ENCODE measurements at places on chromosomes 6 and 20. TPM values are rescaled to one million over a fixed set of nuclear protein-coding genes. Genes with fewer than 3 reads are reported as not detected.

DNA sequence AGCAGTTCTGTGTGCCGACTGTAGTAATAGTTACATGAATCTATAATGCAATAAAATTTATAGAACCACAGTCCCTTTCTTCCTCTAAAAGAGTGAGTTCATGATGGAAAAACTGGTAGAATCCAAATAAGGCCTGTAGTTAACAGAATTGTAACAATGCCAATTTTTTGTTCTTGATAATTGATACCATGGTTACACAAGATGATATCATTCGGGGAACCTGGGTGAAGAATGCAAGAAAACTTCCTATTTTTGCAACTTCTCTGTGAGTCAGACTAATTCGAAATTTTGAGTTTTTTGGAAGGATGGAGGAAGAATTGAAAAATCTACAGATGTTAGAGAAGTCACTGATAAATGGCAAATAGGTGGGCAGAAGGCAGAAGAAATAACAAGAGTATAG is 381.8 kb downstream of the CDKAL1 start:
- H3K27ac ChIP-seq: no peak overlapping the region
- no peaks in the 10 kb centered on the region for H3K27me3 ChIP-seq
- H3K4me3 ChIP-seq: no peak overlapping the region
- no peak for DNase-seq

Gene FAM162B
- 6.4 TPM for total RNA-seq

- H3K36me3 ChIP-seq: no peaks in the 10 kb centered on the region
- no peak overlapping the region for H3K27ac ChIP-seq
- H3K4me1 ChIP-seq: no peaks in the 10 kb centered on the region
- DNase-seq: no peak
These were observed 3.7 kb upstream of the MAP3K5 start for GRCh38 chr6:136795996-136796395.

Gene RMND1
- 20.6 TPM for total RNA-seq

Gene MAFB
- 8.7 TPM for total RNA-seq

GRCh38 chr6:129920103-129920798 is 59.1 kb upstream of the TMEM244 start:
- no peaks in the 10 kb centered on the region for H3K36me3 ChIP-seq
- no peak for DNase-seq
- H3K27ac ChIP-seq: no peak overlapping the region
- H3K27me3 ChIP-seq: no peaks in the 10 kb centered on the region
- no peak overlapping the region for H3K4me3 ChIP-seq
- H3K4me1 ChIP-seq: peaks cover 3% of the 10 kb centered on the region

- no peak overlapping the region for H3K4me3 ChIP-seq
- no peaks in the 10 kb centered on the region for H3K4me1 ChIP-seq
- H3K27me3 ChIP-seq: no peaks in the 10 kb centered on the region
These were observed 9.1 kb upstream of the PBOV1 start for GRCh38 chr6:138227316-138227781.

Gene TXLNB
- 3.4 TPM for total RNA-seq

DNA sequence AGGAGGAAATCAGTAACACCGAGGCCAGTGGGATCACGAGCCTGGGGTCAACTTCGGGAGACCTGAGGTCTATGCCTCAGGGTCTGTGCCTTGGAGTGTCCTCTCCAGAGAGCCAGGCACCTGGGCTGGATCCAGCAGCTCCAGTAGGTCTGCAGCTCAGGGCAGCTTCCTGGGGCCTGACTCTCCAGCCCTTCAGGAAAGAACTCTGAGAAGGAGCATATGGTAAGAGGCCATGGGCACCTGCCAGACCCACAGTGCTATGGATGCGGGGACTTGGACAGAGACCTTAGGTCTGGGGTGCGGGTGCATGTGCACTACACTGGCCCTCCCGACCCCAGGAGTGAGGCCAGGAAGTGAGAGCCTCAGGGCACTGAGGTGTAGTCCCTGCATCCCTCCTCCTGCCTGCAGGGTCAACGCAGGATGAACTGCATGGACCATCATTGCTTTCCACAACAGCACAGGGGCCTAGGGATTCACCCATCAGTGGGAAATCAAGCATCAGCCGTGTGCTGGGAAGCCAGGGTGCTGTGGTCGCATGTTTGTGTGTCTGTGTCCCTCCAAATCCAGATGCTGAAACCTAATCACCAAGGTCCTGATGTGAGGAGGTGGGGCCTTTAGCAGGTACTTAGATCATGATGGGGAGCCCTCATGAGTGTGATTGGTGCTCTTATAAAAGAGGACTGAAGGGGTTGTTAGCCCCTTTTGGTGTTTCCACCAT is 210.9 kb upstream of the CST7 start:
- no peaks in the 10 kb centered on the region for H3K4me1 ChIP-seq
- DNase-seq: no peak
- no peaks in the 10 kb centered on the region for H3K36me3 ChIP-seq
- no peaks in the 10 kb centered on the region for H3K27me3 ChIP-seq
- no peak overlapping the region for H3K27ac ChIP-seq

Gene GPANK1
- total RNA-seq: 16.5 TPM

- no peaks in the 10 kb centered on the region for H3K36me3 ChIP-seq
- H3K4me1 ChIP-seq: peaks cover 6% of the 10 kb centered on the region
- no peak overlapping the region for H3K27ac ChIP-seq
- H3K27me3 ChIP-seq: no peaks in the 10 kb centered on the region
- no peak for DNase-seq
These were observed 19.5 kb downstream of the SLC22A1 start for GRCh38 chr6:160141001-160141726.

DNA sequence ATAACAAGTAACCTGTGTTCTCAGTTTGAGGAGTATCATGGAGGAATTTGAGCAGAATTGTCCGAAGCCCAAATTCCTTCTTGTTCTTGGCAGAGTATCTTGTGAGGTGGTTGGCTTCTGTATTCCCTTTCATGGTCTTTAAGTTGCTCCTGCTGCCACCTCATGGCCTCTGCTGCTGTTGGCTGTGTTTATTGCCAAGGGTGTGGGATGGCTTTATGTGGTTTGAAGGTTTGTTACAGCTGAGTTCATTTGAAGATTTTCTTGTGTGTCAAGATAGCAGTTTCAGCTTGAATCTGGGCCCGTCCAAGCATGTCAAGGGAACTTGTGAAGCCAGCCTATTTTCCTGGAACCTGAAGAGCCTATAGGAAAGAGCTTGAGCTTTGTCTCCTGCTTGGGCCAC is 20.2 kb upstream of the TTK start:
- no peak overlapping the region for H3K27ac ChIP-seq
- DNase-seq: no peak
- H3K27me3 ChIP-seq: no peaks in the 10 kb centered on the region
- H3K4me3 ChIP-seq: no peak overlapping the region

GRCh38 chr20:18144541-18145099 is 7.0 kb downstream of the KAT14 start:
- no peaks in the 10 kb centered on the region for H3K36me3 ChIP-seq
- no peak overlapping the region for H3K27ac ChIP-seq
- no peak for DNase-seq
- H3K4me1 ChIP-seq: peaks cover 5% of the 10 kb centered on the region
- H3K4me3 ChIP-seq: no peak overlapping the region

GRCh38 chr6:125952764-125953501 is 3.6 kb upstream of the HINT3 start:
- no peak overlapping the region for H3K27ac ChIP-seq
- no peak for DNase-seq
- no peaks in the 10 kb centered on the region for H3K36me3 ChIP-seq
- peaks cover 1% of the 10 kb centered on the region for H3K4me1 ChIP-seq
- H3K27me3 ChIP-seq: no peaks in the 10 kb centered on the region
- H3K4me3 ChIP-seq: no peak overlapping the region

DNA sequence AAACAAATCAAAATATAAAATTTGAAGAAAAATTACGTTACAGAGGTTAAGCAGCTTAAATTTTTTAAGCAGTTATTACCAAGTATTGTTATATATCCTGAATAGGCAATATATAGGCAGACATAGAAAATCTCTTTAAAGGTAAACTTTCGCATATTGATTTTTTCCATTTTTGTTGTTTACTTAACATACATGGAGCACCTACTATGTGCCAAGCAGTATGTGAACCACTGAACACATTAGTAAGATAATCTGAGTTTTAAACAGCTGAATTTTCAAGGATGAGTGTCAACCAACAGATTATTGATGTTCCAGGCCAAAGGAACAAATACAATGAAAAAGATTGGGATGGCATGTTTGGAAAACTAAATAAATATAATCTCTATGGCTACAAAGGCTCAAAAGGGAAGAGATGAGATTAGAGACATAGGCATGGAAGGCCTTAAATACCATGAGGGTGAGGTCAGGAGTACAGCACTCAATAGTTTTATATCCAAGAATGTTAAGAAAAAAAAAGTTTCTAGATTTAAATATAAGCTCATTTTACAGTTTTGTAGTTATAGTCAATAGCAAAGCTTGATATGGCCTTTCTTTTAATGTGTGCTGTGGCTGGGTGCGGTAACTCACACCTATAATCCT is 277.5 kb downstream of the PTPRK start:
- no peak overlapping the region for H3K27ac ChIP-seq
- DNase-seq: no peak
- no peaks in the 10 kb centered on the region for H3K27me3 ChIP-seq
- H3K4me3 ChIP-seq: no peak overlapping the region

Gene BANF2
- total RNA-seq: not detected
